NCI-H345 (cell line): ENCODE measurements at places on chromosomes 2 and 18.

DNA sequence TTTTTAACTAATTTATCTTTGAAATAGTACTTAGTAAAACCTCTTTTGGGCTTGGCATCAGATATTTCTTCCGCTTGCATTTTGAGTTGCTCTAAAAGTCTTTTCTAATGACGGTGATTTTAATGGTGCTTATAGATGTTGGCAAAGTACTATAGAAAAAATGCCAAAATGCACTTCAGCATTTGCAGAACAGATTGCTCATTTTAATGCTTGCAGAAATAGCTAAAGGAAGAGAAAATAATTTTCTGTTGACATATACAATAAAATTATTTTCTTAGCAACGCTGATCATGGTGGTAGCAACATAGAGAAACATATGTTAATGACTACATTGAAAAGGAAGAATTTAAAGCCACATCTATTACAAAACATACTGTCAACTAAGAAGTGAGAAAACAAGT is 170.7 kb downstream of the STK39 start:
- no peak for DNase-seq

DNA sequence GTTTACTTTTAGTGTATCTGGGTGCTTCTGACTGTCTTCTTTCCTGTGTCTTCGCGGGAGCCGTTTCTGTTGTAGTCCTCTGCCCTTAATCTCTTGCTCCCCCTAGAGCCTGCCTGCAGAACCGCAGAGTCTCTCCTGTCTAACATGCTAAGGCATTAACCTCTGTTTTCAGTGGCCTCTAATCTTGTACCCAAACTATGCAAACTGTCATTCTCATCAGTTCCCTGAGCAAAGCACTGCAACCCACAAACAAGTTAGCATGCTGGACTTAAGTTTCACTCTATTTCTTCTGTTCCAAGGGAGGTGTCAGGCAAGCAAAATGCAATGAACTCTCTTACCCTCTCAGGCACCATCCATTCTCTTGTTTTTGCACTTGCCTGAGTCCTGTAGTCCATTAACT is 138.4 kb downstream of the OTX1 start:
- DNase-seq, result no peak

DNA sequence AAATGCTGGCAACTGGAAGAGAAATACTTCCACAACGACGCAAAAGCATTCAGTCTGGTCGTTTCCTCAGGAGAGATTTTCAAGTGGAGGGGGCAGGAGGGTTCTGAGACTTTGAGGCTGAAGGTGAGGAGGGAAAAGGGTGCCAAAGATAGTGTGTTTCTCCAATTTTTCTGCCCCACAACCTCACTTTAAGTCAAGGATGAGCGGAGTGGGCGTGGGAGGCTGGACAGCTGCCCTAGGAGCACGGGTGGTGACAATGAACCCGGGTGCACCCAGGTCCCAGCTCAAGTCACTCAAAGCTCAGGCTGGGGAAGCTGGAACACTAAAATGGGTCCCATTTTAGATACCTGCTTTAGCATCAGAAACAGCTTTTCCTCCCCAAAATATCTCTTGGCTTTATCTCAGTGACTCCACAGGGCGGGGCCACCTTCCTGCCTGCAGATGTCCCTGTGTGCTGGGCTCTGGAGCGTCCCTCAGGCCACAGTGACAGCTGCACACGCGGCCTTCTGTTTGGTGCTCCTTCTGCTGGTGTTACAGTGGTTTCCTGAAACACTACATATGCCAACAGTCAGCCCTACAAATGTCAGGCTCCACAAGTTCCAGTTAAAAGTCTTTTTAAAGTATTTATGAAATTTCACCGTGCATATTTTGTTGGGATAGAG is 1.4 kb upstream of the MBP start:
- peak; percentile 33 for DNase-seq

DNA sequence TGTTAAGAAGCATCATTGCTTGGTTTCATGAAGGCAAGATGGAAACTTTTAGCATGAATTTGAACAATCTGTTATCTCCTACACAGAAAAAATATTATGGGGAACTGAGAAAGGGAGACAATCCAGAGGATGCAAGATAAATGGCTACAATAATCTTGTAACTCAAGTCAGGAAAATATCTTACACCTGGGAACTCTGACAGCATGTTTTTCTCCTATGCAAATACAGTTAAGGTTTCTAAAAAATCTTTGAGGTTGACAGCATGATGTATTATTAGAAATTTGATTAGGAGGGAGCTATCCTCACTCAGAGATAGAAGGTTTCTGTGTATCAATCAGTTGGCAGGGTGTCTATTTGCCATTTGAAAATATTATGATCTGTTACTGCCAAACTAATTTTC is 75.6 kb downstream of the GPD2 start:
- DNase-seq, result no peak

DNA sequence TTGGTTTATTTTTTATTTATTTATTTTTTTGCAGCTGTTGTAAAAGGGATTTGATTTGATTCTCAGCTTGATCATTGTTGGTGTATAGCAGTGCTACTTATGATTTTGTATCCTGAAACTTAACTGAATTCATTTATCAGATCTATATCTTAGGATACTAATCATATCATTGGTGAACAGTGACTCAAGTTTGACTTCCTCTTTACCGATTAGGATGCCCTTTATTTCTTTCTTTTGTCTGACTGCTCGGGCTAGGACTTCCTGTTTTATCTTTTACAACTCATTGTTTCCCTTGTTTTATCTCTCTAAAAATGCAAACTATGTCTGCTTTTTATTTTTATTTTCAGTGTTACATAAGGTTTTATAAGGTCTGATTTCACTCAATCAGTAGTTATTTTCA is 23.6 kb downstream of the SP100 start:
- no peak for DNase-seq

GRCh38 chr2:57443086-57443485 is 603.5 kb upstream of the VRK2 start:
- peak; percentile 26 for DNase-seq

GRCh38 chr2:208937521-208937920 is 486.3 kb upstream of the MAP2 start:
- no peak for DNase-seq

DNA sequence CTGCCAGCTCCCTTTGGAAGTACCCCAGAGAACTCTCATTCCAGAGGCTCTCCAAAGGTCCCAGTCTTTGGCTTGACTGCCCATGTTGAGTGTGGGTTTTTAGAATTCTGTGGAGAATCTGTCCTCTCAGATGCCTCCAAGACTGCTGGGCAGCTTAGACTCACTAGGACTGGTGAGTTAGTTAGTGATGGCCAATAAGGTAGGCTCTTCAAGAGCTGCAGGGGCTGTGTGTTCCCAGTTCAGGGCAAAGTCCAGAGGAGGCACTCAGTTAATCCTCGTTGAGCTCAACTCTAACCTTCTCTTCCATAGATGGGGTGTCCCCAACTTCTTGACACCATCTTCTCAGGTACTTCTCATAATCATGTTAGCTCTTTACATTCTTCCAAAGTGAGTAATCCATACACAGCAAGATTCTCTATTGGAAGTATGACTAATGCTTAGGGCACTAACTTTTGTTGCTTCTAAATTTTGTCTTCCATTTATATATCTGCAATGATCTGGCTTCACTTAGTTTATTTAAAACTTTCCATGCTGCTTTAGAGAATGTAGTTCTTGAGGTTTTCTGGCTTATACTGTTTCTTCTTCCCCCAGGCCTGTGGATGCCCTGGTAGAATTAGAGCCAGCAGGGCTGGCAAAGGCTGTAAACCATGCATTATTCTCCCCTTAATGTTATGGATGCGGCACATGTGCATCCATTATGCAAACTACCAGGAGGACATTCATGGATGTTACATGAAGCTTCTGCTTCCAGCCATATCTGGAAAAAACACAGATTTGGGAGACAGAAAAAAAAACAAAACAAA is 88.9 kb downstream of the POLE4 start:
- no peak for DNase-seq

DNA sequence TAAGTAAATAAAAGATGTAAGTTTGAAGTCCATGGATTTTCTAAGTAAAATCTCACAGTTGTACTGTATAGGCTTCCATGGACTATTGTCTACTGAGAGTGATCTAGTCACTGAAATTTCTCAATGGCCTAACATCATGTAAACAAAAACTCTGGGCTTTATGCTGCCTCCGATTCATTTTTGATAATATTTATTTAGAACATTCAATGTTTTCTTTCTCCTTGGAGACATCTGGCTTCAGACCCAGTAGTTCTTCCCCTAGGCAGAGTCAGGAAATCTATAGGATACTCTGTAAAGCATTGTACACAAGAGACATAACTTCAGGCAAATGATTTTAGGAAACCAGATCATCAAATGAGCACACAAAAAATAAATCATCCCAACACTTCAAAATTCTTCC is 1208.6 kb upstream of the ZEB2 start:
- no peak for DNase-seq

- no peak for DNase-seq
These were observed 616.0 kb downstream of the NUP35 start for GRCh38 chr2:183740241-183740640.

GRCh38 chr2:156476850-156477206 is 40.6 kb downstream of the GPD2 start:
- no peak for DNase-seq

GRCh38 chr18:1483385-1483784 is 578.7 kb downstream of the ADCYAP1 start:
- DNase-seq, result no peak

GRCh38 chr2:215614296-215614695 is 178.4 kb upstream of the FN1 start:
- peak; percentile 3 for DNase-seq

DNA sequence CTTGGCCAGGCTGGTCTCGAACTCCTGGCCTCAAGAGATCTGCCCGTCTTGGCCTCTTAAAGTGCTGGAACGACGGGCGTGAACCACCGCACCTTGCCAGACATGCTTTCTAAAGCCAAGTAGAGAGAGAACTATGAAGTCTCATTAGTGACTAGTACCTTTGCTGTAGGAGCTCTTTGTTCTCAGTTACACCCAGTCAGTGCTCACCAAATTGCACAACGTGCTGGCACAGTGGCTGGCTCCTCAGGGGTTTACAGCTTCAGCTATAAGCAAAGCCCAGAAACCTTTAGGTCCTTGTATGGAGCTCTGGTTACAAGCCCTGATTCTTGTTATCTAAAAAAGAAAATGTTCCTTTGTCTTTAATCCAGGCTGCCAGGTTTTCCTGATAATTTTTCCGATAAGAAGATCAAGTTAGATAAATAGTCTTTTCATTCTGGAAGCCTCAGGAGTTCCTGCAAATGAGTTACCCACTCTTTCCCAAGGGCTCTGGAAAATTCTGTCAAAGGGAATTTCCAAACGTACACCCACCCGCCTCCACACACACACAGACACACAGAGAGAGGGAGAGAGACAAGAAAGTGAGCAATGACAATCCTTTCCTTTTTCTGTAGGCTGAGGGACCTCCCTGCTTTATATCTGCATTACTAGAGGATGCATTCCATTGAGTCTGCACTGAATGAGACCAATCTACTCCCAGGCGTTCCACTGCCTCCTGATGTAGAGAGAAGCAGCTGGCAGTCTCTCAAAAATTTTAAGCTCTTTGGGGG is 100.2 kb upstream of the CSRNP3 start:
- DNase-seq, result peak; percentile 6

DNA sequence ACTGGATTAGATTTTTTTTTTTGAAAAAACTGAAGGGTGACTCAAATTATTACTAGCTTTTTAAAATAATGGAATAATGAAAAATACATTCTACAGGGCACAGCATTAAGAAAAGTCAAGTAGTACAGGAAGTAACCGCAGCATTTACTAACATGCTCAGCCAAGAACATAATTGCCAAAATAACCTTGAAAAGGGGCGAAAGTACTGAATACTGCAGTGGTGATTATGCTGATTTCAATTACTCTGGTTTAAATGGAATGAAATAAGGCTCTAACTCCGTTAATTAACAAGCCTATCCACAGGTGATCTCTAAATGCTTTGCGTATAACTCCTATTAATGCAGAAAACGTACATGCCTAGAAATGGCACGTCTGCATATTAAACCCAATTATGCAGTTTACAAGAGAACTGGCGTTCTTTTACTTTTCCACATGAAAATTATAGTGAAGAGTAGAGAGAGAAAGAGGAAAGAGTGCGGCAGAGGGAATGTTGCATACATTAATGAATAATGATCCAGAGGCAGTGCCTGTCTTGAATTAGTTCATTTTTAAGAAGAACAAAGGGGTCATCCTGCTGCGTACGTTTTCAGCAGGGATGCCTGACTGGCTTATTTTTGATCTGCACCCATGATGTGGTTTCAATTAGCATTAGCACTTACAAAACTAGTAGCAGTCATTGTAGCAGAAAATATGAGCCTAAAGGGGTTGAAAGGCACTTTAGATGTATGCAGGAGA is 612.4 kb downstream of the NYAP2 start:
- DNase-seq, result no peak

- no peak for DNase-seq
These were observed 22.8 kb downstream of the NPC1 start for GRCh38 chr18:23563377-23564043.

DNA sequence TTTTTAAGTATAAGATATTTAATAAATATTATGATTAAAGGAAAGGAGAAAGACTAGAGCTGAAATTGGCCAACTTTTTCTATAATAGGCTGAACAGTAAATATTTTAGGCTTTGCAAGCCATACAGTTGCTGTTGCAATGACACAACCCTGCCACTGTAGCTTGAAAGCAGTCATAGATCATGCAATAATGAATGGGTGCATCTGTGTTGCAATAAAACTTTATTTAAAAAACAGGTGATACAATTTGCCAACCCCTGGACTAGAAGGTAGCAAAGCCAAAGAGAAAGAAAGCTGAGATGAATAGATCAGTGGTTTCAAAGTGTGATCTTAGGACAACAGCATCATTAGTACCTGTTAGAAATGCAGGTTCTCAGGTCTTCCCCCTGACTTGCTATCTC is 219.1 kb downstream of the SETBP1 start:
- DNase-seq, result no peak

GRCh38 chr2:16135913-16136310 is 195.6 kb downstream of the MYCN start:
- no peak for DNase-seq

DNA sequence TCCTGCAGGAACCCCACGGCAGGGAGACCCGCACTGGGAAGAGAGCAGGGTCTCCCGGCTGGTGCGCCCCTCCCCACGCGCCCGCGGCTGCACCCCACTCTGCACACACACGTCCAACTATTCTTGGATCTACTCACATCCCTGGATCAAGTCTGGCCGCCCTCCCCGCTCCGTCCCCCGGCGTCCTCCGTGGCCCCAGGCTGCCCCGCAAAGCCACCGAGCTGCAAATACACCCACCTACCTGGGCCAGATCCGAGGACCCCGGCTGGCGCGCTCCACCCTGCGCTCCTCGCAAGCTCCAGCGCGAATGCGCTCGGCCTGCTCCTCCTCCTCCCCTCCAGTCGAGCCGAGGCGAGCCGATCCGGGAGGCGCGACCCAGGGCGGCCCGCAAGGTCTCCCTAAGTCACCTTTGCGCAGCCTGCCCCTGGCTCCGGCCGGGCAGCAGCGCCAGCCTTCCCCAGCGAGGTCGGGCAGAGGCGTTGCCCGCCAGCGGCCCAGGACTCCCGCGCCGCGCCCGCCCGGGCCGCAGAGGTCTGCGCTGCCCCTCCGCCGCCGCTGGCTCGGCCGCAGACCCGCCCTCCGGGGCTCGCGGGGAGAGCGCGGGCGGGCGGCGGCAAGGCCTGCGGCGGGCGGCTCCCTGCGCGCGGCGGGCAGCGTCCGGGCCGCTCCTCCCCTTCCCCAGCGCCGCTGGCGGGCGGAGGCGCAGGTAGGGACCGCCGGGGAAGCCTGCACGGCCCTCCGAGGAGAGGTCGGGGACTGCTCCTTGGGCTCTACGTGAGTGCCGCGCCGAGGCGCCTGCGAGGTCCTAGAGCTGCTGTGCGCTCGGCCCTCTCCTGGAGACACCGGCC is 126.0 kb downstream of the OSBPL1A start:
- peak; percentile 24 for DNase-seq
